ENCODE measurements at places on chromosomes 7 and 10. TPM values are rescaled to one million over a fixed set of nuclear protein-coding genes. Genes with fewer than 3 reads are reported as not detected.
A peak's percentile ranks its signal among the peaks of the same experiment; 100 is the strongest.

GRCh38 chr7:100093498-100093897 lies 4.7 kb downstream of the COPS6 start:
- no peak for DNase-seq

DNA sequence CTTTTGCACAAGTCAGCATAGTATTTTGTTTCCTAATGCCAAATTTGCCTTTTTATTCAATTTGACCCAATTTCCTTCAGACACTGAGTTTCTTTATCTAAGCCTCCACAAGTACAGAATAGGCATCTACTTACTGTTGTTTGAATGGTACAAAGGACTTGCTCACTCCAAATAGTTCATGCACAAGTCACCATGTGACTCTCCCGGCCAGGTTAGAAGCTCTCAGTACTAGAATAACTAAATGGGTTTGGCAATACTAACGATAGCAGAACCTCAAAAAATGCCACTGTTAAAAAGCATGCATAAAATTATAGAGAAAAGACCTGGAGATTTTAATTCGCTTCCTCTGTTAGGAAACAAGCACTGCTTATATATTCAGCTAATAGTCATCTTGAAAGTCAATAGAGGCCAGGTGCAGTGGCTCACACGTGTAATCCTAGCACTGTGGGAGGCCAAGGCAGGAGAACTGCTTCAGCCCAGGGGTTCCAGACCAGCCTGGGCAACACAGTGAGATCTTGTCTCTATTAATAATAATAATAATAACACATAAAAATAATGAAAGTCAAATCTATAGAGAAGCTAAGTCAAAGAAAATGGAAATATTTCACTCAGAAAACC lies 335.8 kb upstream of the MBL2 start:
- no peak for DNase-seq

- DNase-seq: peak; percentile 76
These were observed 3.7 kb downstream of the ELOVL3 start for GRCh38 chr10:102229810-102230263.

Gene CAV2
- total RNA-seq: 51.2 TPM

GRCh38 chr10:8919280-8919679 lies 864.8 kb downstream of the GATA3 start:
- DNase-seq: no peak

- no peak for DNase-seq
These were observed 9.6 kb downstream of the GNB2 start for GRCh38 chr7:100682991-100683658.

DNA sequence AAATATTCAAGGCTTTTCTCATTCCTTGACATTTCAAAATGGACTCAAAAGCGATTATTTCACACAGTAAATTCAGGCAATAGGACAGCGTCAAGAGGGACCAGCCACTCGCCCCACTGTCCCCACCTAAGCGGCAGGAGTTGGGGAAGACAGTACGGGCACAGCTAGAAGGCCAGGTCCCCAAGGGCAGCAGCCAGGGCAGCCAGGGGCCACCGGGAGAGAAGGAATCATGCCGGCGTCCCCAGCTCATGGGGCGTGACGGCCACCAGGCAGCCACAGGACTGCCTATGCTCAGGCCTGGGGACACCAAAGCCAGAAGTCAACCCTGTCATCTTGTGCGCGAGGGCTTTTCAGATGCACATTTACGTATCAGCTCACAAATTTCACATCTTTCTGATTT lies 225.7 kb upstream of the PPP2R2D start:
- DNase-seq: no peak

Gene LRRC18
- total RNA-seq: not detected

DNA sequence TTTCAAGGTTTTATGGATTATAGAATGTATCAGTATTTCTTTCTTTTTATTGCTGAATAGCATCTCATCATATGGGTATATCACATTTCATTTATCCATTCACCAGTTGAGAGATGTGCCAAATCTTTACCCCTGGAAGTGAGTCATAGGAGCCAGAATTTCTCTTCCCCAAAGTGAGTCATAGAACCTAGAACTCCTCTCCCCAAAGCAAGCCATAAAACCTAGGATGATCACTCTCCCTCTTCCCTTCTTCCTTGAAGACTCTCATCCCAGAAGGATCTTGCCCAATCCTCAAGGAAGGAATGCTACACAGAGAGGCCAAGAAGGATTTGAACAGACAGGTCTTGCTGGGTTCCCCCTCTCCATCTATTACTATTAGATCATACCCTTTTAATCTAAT lies 199.9 kb downstream of the EVX1 start:
- DNase-seq: peak; percentile 30
